ENCODE measurements at places on chromosomes 2 and 18. TPM values are rescaled to one million over a fixed set of nuclear protein-coding genes. Genes with fewer than 3 reads are reported as not detected.

GRCh38 chr2:237413777-237414661 lies at the start of gene COL6A3:
Gene COL6A3, minus strand, starts transcription at chr2:237414164. Its CDS starts 17,347 bp downstream, at chr2:237396817.
- no peak for DNase-seq

DNA sequence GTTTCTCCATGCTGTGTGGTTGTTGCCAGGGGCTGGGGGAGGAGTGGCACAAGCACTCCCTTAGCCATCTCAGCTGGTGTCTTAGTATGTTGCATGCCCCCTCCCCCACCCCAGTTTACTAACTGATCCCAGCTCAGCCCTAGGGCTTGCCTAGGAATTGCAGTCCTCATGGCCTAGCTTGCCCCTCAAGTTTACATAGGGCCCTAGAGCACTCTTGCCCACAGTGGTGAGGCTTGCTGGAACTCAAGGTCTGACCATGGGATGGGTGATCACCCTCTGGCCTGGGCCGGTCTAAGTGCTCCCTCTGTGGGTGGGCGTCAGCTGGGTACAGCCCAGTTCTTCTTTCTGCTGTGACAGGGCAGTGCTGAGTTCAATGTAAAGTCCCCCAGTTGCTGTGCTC lies 156.1 kb upstream of the PIEZO2 start:
- no peak for DNase-seq

DNA sequence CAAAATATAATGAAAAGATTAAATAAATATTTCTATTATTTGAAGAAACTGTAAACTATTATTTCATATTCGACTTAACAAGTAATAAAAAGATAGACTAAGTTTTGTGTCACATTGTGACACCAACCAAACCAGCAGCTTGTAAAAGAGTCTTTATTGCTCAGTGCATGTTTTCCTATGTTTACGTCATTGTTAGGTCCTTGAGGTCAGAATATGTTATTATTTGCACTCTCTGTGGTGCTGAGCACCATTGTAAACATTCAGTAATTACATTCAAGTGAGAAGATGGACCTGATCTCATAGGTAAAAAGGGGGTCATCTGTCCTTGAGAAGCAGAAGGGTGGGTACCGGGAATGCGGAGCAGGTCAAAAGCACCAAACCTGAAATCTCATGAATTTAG lies 1999.1 kb upstream of the CELF4 start:
- no peak for DNase-seq

GRCh38 chr18:74902147-74902455 lies 304.4 kb downstream of the ZNF407 start:
- no peak for DNase-seq

DNA sequence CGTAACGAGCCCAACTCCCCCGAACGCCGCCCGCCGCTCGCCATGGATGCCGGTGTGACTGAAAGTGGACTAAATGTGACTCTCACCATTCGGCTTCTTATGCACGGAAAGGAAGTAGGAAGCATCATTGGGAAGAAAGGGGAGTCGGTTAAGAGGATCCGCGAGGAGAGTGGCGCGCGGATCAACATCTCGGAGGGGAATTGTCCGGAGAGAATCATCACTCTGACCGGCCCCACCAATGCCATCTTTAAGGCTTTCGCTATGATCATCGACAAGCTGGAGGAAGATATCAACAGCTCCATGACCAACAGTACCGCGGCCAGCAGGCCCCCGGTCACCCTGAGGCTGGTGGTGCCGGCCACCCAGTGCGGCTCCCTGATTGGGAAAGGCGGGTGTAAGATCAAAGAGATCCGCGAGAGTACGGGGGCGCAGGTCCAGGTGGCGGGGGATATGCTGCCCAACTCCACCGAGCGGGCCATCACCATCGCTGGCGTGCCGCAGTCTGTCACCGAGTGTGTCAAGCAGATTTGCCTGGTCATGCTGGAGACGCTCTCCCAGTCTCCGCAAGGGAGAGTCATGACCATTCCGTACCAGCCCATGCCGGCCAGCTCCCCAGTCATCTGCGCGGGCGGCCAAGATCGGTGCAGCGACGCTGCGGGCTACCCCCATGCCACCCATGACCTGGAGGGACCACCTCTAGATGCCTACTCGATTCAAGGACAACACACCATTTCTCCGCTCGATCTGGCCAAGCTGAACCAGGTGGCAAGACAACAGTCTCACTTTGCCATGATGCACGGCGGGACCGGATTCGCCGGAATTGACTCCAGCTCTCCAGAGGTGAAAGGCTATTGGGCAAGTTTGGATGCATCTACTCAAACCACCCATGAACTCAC lies 673 bp downstream of the PCBP1 start:
- peak; percentile 27 for DNase-seq

GRCh38 chr18:652131-652530 lies 5.3 kb upstream of the TYMS start:
- DNase-seq, result no peak

- DNase-seq, result no peak
Observed at GRCh38 chr2:233447506-233448219, 93.4 kb downstream of the DGKD start.

- DNase-seq, result no peak
Observed at GRCh38 chr2:82282111-82282882, 1977.7 kb upstream of the LRRTM1 start.

- no peak for DNase-seq
Observed at GRCh38 chr18:34866310-34866709, 156.2 kb downstream of the DTNA start.

DNA sequence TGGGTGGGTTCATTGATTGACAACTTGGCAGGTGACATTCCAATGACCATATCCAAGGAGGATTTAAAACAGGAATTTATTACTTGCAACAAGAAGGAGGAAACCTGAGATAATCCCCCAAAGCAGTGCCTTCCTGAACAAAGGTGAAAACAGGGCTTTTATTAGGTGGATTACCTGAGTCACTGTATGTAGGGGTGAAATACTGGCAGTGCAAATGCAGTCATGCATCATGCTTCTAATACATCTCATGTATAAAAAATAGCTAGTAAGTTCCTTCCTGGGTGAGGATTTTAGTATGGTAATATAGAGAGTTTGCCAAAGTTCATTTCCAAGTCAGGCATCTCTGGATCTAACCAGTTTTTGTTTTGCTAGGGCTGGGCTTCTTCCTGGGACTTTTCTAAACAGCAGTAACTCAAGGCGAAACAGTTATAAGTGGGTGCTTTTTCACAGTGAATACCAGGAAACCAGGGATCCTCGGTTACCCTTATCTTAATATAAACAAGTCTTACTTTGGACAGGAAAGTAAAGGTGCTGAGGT lies 583.4 kb upstream of the LRRTM1 start:
- no peak for DNase-seq

DNA sequence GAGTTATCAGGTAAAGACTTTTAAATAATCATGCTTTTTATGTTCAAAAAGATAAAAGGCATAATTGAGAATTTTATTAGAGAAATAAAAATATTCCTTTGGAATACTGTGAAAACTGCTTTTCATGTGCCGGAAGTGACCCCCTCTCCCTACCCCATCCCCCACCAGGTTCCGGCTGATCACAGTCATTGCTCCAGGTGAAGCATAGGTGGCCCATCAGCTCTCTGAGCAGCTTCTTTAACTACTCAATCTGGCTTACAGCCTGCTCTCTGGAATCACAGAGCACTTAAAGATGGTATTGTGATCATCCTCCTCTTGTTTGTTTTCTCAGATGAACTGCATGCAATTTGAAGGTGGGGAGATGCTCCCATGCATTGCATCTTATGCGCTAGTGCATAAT lies 257.7 kb downstream of the EN1 start:
- no peak for DNase-seq

DNA sequence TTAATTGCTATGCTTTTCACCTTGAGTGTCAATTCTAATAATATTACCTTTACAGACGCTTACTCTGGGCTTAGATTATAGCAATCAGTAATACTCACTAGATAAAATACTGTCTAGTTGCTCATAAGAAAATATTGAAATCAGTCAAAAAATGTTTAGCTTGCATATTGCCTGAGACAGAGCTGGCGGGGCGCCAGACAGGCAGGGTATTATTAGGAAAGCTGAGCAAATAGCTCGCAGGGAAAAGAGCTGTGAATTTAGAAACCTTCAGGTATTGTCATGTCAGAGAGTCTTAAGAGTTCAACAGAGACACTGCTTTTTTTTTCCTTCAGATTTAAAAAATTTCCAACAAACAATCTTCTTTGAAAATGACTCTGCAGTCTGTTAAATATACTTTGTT lies 118.4 kb downstream of the MEIS1 start:
- DNase-seq, result no peak

- no peak for DNase-seq
Observed at GRCh38 chr2:111171337-111171930, 50.7 kb downstream of the BCL2L11 start.

DNA sequence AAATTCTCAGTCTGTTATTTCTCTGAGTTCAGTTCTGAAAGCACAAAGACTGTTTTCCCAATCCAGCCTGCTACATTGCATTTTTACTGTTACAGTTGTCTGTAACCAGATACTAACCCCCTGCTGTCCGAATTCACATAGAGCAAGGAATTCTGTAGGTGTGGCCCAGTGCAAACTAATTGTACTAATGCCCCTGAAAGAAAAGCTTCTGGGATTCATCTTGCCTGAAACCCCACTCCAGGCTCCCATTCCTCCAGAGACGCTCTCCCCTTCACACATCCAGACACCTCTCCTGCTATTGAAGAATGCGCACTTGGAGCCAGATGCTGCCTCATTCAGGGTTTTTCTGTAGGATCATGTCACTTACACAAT lies 127.0 kb downstream of the TTC32 start:
- no peak for DNase-seq

GRCh38 chr2:159882130-159882745 lies 84.2 kb upstream of the CD302 start:
- no peak for DNase-seq

- peak; percentile 42 for DNase-seq
Observed at GRCh38 chr2:85750587-85751575, 2.9 kb upstream of the ATOH8 start.

DNA sequence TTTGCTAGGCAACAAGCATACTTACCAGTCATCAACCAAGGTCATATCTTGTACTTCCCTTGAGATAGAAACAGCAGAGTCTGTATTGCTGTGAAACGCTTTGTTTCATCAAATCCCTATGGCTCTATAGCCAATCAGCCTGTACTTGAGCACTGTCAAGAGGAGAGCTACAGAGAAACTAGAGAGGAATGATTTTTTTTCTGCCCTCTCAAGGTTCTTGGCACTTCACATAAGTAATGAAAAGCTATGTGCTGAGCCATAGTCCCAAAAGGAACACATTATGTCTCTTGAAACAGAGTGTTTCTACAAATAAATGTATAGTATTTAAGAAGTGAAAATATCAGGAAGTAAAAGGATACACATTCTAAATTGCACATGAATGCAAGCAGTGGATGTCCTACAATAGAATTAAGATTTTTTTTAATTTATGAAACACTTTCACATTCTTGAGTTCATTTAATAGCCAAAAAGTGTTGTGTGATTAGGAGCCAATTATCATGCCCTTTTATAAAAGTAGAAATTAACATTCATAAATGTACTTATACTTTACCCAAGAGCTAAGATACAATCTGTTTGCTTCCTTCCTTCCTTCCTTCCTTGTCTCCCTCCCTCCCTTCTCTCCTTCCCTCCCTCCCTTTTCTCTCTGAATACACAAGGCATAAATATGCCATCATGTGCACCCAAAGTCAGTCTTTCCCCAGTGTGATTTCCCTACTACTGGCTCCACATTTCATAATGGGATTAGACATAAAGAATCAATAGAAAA lies 131.8 kb downstream of the CSRNP3 start:
- no peak for DNase-seq

GRCh38 chr2:222256250-222256649 lies 42.5 kb downstream of the PAX3 start:
- DNase-seq, result no peak

DNA sequence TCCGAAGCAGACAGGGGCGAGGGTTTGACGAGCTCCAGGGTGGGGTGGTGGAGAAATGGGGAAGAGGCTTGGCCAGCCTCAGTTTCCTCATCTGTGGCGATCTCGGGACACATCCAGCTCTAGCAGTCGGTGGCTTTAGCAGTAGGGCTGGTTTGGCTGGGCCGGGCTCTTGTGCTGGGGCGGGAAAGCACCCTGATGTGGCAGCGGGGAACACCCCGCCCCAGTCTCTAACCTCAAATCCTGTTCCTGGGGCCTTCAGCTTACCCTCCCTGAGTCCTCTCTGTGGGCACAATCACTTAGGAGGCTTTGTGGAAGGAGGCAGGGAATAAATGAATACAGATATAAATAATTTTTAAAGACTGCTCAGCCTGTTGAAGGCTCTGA lies 26.5 kb upstream of the MCFD2 start:
- peak; percentile 66 for DNase-seq

DNA sequence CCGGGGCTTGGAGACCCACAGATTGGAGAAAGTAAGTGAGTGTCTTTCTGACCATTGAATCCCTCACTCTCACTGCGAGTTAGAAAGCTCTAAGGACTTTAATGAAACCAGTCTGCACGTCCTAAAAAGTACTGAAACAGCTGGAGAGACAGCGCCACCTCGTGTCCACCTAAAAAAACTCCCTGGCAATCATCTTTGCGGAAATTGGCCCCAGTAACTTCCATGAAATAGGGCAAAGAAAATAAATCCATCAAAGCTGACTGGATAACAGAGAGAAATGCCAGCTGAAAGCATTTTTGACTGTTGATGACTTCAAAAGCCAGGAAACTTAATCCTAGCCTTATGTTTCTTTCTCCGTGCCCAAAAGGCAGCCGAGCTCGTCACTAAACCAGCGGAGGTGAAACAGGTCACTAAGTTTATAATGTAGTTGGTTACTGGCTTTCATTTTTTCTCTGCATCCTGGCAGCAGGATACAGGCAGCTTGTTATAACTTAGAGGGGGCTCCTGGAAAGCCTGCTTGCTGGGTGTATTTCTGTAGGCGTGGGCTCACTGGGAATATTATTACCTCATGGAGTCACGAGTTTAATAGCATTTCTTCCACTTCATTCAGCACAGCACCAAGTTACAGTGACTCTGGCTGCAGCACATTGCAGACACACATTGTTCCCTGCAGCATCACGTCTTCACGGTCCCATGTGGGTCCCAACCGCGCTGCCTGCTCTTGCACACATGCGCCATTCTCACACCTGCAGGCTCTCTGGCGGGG lies 266.5 kb downstream of the HRH4 start:
- DNase-seq, result peak; percentile 2

- DNase-seq, result no peak
Observed at GRCh38 chr2:211259831-211260476, 703.6 kb downstream of the CPS1 start.

- no peak for DNase-seq
Observed at GRCh38 chr2:57782587-57782986, 264.0 kb upstream of the VRK2 start.

DNA sequence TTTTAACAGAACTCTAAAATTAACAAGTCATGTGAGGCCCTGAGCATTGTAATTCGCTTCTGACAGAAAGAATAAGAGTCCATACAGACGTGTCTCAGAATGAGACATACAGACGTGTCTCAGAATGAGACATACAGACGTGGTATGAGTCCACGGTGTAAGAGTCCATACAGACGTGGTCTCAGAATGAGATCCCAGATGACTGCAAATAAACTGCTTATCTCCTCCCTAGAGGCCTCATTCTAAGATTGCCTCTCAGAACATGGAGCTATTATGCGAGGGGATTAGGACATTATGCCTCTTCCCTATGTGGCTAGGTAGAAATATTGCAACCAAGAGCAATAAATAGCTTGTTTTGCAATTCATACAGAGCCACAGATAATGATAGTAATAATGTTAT lies 63.9 kb downstream of the NEB start:
- DNase-seq, result no peak

BCL2L11 gene
- 96.0 TPM for total RNA-seq

LGALSL gene
- 5.4 TPM for total RNA-seq

HOXD8 gene
- total RNA-seq, result not detected

SMPD4 gene
- total RNA-seq, result 78.7 TPM

GAREM2 gene
- total RNA-seq, result 4.0 TPM

SULT1C4 gene
- 0.62 TPM for total RNA-seq

BCS1L gene
- 25.3 TPM for total RNA-seq

FEV gene
- total RNA-seq, result not detected

DNAJC27 gene
- total RNA-seq, result 14.6 TPM

TUBA3E gene
- not detected for total RNA-seq

TSPYL6 gene
- not detected for total RNA-seq
